ENCODE measurements at places on chromosomes 11 and 22.

GRCh38 chr11:18722293-18722637 lies 3.7 kb downstream of the IGSF22 start:
- no peak for DNase-seq

DNA sequence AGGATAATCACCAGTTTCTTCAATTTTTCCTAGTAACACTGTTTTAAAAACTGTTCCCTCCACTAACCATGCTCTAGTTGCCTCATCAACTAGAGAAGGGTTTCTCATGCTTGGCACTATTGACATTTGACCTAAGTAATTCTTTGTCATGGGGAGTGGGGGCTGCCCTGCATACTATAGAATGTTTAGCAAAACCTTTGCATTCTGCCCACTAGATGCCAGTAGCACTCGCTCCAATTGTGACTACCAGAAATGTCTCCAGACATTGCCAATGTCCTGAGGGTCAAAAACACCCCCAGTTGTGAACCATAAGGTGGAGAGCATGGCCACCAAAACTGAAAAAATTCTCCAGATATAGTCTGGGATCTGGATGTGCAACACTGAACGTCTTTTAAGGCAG lies 27.6 kb upstream of the BMAL1 start:
- no peak for DNase-seq

- DNase-seq: no peak
Observed at GRCh38 chr11:99260696-99261095, 239.9 kb downstream of the CNTN5 start.

GRCh38 chr22:36663561-36663960 lies 40.0 kb downstream of the CACNG2 start:
- DNase-seq: no peak

DNA sequence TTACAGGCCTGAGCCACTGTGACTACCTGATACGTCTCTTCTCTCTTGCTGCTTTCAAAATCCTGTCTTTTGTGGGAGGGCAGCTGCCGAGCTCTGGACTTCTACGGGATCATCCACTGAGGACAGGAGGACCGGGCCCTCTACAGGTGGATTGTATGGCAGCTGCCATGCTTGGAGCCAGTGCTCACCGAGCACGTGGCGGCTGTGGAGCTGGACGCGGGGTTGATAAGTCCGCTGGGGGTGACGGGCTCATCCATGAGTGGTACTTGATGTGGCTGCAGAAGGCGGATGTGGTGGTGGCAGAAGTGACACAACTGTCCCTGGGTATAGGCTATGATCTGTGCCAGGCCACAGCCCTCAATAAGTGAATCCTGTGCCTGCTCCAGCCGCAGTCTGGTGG lies 1.8 kb upstream of the CYP2D6 start:
- no peak for DNase-seq

- DNase-seq: no peak
Observed at GRCh38 chr11:3707176-3707575, 36.0 kb upstream of the CHRNA10 start.

DNA sequence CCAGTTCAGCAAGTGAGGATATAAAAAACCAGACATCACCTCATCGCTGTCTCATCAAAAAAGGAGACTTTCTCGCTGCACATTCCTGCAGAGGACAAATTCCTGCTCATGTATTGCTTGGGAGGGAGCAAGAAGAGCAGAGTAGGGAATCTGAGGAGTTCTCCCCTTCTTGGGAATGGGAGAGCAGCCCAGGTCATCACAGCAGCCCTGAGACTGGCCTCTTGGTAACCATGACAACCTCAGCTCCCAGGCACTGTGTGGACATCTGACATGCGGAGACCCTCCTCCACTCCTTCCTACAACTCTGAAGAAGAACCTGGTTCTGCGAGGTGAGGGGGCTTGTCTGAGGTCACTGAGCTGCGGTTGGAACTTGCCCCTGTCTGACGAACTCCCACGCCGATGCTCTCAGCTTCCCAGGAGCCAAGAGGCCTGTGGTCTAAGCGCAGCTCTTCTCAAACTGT lies 17.9 kb downstream of the RFPL1 start:
- DNase-seq: no peak

All from activated T-helper 1 cell treated with Interleukin-2 at 50 U/mL for 16 hours (primary cell).